ENCODE measurements at places on chromosomes 4 and X. TPM values are rescaled to one million over a fixed set of nuclear protein-coding genes. Genes with fewer than 3 reads are reported as not detected.

The RBM46 gene
- 0.08 TPM for polyA plus RNA-seq

DNA sequence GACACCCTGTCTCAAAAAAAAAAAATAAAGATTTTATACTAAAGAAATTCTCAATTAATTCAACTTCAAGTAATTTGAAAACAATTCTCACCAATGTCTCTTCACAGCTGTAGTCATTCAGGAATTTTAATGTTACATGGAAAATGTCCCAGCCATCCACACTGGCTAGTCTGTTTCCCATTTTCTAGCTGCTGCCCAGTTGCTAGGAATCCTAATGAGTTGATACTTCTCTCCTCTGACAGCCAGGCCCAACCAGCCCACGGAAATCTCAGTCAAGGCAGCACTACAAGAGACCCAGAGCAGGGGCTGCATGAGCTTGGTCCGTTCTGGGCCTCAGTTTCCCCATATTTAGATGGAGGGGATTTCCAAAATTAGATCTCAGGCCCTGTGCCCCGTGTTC lies 59.1 kb downstream of the CASP3 start:
- no peak for DNase-seq

DNA sequence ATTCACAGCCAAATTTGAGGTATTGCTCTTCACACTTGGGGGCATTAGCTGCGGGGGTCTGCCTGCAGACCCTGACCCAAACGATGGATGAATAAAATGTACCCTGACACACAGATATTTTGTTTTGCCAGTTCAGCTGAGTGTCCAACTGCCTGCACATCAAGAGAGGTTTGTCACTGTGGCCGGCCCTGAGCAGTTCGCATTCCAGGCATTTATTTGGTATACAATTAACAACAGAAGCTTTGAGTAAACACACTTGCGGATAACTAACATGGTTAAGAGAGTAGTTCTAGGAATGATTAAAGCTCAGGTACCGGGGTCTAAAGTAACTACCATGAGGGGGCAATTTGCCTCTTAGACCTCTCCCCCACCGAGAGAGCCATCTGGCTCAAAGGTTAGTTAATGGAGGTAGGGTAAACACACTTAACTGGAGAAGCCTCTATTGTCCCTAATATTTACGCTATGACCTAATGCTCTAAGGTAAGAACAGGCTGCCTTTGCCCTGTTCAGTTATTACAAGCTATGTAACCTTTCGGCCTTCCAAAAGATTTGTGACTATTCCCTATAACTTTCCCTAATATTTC lies 162.0 kb downstream of the SNCA start:
- no peak for DNase-seq

DNA sequence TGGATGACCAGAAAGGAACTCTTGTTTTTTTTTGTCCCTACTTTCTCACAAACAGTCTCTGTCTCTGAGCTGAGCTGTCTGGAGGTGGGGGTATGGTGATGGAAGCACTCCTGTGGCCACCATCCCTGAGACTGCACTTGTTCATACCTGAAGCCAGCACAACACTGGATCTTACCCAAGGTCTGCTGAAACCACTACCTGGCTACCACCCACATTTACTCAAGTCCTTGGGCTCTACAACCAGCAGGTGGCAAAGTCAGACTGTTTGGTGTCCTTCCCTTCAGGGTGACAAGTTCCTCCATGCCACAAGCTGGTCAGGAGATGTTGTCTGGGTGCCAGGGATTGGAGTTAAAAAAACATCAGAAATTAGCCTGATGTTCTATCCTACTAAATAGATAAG lies 89.7 kb downstream of the NEXMIF start:
- DNase-seq = no peak

DNA sequence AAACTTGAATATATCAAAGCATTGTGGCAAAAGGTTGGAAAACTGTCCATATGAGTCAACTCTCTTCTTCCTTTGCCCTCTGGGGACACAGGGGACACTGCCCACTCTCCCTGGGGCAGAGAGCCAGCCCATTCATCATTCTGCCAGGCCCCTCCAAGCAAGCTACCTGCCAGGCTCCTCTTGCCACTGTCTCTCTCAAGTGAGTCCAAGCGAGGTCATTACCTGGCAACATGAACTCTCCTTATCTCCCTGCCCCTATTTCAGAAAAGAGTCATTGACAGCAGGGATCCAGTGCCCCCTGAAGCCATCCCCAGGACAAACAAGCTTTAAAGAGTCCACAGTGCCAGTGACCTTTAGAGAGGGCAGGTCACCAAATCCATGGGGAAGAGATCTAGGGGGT lies 312.7 kb upstream of the PPARGC1A start:
- DNase-seq = no peak

The FGB gene
- not detected for polyA plus RNA-seq

DNA sequence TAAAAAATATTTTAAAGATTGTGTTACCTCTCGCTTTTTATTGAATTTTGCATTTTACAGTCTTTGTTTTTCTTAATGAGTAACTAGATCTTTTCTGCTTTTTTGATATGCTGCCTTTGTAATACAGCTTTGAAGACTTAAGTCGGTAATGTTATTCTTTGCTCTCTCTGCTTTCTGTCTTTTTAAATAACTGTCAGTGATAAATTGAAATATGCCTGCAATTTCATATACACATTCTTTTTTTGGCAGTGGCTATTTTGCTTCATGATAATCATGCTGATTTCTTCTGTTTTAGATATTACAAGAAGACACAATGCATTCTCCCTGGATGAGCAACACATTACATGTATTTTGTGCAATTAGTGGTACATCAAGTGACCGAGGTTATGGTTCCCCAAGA lies 42.0 kb upstream of the IL13RA1 start:
- no peak for DNase-seq

- no peak for DNase-seq
These were observed 108.3 kb upstream of the RBPJ start for GRCh38 chr4:26212528-26212927.

DNA sequence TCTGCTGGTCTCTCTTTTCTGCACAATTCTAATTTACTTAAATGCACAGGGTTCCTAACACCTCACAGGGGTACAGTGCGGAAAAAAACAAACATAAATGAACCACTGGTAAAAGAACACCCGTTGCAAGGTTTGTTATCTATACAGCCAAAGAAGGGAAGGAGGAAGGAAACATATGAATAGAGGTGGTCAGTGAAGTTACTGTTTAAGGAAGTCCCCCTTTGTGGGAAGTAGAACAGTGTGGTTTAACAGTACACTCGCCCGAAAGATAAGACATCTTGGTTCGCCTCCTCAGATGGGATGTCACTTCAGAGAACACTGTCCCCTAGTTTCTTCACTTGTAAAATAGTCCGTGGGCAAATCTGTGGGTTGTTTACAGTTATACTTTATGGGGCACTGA lies 57.5 kb downstream of the TEC start:
- DNase-seq = no peak

DNA sequence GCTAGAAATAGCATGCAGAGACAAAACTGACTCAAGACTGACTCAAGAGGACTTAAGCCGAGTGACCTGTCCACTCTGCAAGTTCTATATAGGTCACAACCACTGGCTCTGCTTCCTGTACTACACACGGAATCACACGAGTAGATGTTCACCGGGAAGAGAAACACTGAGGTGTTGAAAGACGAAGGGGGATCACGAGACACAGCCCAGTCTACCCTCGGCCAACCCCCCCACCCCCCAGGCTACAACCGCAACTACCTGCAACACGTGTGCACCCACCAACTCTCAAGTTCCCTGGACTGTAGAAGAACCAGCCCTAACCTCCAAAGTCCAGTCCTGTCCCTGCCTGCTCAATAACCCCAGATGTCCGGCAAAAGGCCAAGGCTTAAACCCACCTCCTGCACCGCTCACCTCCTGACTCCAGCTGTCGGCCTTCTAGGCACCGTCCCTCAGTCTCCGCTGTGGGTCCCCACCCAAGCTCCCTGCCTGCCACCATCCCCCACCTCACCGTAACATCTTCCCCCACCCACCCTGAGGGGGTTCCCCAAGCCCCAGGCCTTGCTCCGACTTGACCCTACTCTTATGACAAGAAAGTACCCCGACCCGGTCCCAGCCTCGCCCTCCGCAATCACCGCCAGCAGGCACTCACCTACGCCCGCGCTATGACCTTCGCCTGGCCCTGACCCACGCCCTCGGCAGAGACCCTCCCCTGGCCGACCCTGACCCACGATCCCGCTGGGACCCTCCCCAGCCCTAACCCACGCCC lies 739 bp downstream of the GAK start:
- peak; percentile 41 for DNase-seq

DNA sequence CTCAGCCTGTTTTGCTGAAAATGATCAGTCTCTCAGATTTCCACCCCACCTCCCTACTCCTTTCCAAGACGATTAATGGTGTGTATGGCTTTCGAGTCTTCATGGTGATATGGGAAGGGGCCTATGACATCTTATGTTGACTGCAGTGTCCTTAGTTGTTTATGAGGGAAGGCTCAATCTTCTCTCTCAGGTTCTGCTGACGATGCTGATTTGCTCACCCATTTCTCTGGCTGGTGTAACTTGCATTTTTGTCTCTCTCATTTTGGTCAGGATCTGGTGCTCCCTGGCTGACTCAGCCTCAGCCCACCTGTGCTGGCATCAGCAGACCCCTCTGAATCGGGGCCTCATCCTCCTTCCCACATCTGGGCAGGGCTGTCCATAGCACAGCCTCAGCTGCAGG lies 31.4 kb upstream of the XAGE2 start:
- DNase-seq = no peak

The P2RY4 gene
- not detected for polyA plus RNA-seq

DNA sequence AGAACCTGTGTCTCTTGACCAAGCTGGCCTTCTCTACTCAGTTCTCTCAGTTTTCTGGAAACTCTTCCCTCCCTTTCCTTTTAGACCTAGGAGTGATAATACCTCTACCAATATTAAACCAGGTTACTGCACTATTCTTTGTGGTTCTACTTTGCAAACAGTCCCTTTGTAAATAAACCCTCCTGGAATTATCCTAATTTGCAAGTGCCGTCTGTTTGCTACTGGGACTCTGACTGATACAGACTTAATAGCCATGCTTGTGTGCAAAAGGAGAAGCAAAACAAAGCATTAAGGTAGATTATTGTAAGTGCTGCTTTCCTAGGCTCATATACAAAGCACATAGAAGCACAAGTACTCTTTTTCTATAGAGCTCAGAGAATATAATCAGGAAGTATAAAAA lies 507.0 kb downstream of the INPP4B start:
- no peak for DNase-seq

The STOX2 gene
- 3.3 TPM for polyA plus RNA-seq

DNA sequence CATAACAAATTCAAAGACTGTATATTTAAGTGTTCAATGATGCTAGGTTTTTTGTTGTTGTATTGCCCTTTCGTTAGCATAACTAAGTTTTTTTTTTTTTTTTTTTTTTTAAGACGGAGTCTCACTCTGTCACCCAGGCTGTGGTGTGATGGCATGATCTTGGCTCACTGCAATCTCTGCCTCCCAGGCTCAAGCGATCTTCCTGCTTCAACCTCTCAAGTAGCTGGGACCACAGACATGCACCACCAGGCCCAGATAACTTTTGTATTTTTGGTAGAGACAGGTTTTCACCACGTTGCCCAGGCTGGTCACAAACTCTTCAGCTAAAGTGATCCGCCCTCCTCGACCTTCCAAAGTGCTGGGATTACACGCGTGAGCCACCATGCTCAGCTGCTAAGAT lies 7.0 kb downstream of the SH3BGRL start:
- DNase-seq = no peak

GRCh38 chrX:136694431-136695087 lies 46.6 kb downstream of the CD40LG start:
- DNase-seq = peak; percentile 65

DNA sequence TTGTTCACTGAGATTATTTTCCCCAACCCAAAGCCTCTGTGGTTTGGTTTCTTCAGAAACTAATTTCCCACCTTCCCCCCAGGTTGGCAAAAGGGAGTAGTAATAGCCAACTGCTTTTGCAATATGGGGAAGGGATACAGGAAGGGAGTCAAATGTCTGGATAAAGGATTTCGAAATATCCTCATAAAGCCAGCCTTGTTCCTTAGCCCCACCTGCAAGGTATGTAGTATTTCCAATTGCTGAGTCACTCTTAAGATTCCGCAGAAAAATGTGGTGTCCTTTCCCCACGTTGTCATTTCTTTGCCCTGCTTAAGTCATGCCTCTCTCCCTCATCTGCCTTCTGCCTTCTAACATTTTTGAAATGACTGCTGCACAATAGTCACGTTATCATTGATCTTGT lies 138.8 kb upstream of the DCAF8L1 start:
- DNase-seq = no peak

The CORIN gene
- 22.2 TPM for polyA plus RNA-seq

GRCh38 chrX:24014388-24015018 lies 12.5 kb downstream of the KLHL15 start:
- no peak for DNase-seq

DNA sequence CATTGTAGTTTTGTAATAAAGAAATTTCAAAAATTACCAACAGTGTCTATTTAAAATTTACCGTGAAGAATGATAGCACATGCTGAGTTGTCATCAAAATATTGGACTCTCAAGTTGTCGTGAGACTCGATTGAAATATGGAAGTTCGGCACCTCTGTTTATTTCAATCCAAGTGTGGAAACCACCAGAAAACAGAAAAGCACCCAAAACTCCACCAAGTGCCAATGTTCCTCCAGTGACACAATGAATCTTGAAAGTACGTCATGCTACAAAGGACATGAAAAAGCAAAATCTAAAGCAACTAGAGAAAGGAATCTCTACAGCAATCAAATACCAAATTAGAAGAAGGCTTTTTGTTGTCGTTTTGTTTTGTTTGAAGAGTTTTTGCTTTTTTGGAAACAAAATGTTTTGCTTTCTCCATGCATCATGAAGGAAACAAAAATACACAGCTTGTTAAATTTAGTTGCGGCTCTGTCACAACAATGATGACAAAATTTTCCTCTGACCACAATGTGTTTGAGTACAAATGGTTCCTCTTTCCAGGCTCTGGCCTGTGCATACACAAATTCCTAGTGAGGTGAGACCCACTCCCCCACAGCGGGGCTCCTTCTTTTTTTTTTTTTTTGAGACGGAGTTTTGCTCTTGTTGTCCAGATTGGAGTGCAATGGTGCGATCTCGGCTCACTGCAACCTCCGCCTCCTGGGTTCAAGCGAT lies 9.6 kb upstream of the IL13RA1 start:
- DNase-seq = no peak
